Activated T-helper 17 cell treated with anti-CD3 and anti-CD28 coated beads, Interleukin-2, amount 50 U/mL, for 72 hours (primary cell): ENCODE measurements at places on chromosomes 4 and X. TPM values are rescaled to one million over a fixed set of nuclear protein-coding genes. Genes with fewer than 3 reads are reported as not detected.

The PSAPL1 gene
- not detected for total RNA-seq

The MND1 gene
- total RNA-seq, result 13.1 TPM

The MMRN1 gene
- total RNA-seq, result 0.17 TPM

The UGT8 gene
- total RNA-seq, result 1.4 TPM

The CLTRN gene
- total RNA-seq, result not detected

The GPM6B gene
- not detected for total RNA-seq

The SLC10A7 gene
- total RNA-seq, result 17.5 TPM

The PAGE5 gene
- total RNA-seq, result 1.1 TPM

The FAM9C gene
- total RNA-seq, result not detected

The RASGEF1B gene
- total RNA-seq, result 0.61 TPM
